ENCODE measurements at places on chromosomes 3 and 15.

- DNase-seq: peak; percentile 85
- H3K36me3 ChIP-seq: no peaks in the 10 kb centered on the region
- H3K27ac ChIP-seq: no peak within 1 kb of the TSS
- no peaks in the 10 kb centered on the region for H3K4me1 ChIP-seq
- H3K4me3 ChIP-seq: no peak within 1 kb of the TSS
These were observed at the start of gene CCR1 for GRCh38 chr3:46208167-46208704. Gene CCR1, minus strand, starts transcription at chr3:46208313. Its CDS starts 4,000 bp downstream, at chr3:46204313.

GRCh38 chr3:171248426-171249111 lies 211.6 kb downstream of the TNIK start:
- no peaks in the 10 kb centered on the region for H3K27me3 ChIP-seq
- no peaks in the 10 kb centered on the region for H3K4me1 ChIP-seq
- no peak for DNase-seq

- no peaks in the 10 kb centered on the region for H3K4me1 ChIP-seq
- no peak overlapping the region for H3K4me3 ChIP-seq
- DNase-seq: no peak
- no peak overlapping the region for H3K27ac ChIP-seq
These were observed 68.8 kb downstream of the CTNNB1 start for GRCh38 chr3:41267975-41268640.

DNA sequence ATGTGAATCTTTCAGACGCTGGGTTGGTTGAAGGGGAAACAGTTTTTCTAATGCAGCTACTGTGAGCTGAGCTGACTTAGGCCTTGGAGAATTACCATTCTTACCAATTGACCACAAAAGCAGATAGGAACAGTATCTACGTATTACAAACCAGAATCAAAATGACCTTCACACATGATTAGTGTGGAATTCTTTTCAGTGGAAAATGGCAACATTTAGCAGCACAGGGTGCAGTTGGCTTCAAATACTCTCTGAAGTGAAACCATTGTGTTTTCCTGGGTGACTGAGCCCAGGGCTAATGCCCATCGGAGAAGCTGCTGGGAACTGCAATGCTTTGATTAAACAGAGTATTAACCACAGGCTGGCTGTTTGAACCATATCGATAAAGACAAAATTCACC lies 40.2 kb upstream of the GOLGA8J start:
- no peaks in the 10 kb centered on the region for H3K27me3 ChIP-seq
- no peaks in the 10 kb centered on the region for H3K36me3 ChIP-seq
- DNase-seq: no peak
- H3K27ac ChIP-seq: no peak overlapping the region
- no peak overlapping the region for H3K4me3 ChIP-seq

GRCh38 chr15:97728791-97729190 lies 231.7 kb upstream of the ARRDC4 start:
- no peaks in the 10 kb centered on the region for H3K27me3 ChIP-seq
- DNase-seq: no peak
- peaks cover 5% of the 10 kb centered on the region for H3K4me1 ChIP-seq

- H3K4me1 ChIP-seq: no peaks in the 10 kb centered on the region
- H3K4me3 ChIP-seq: no peak overlapping the region
- no peak for DNase-seq
These were observed 5.6 kb downstream of the TP53BP1 start for GRCh38 chr15:43487271-43487895.

- DNase-seq: no peak
- no peaks in the 10 kb centered on the region for H3K27me3 ChIP-seq
These were observed 211.7 kb downstream of the ABHD5 start for GRCh38 chr3:43902415-43902814.

- H3K4me1 ChIP-seq: peaks cover 5% of the 10 kb centered on the region
- no peaks in the 10 kb centered on the region for H3K27me3 ChIP-seq
- no peak overlapping the region for H3K4me3 ChIP-seq
- DNase-seq: no peak
These were observed 50.7 kb upstream of the TPRG1 start for GRCh38 chr3:189121092-189121491.

GRCh38 chr3:181755959-181756358 lies 44.2 kb downstream of the SOX2 start:
- DNase-seq: no peak
- H3K27ac ChIP-seq: peak overlapping the region; percentile 86
- H3K4me3 ChIP-seq: no peak overlapping the region
- no peaks in the 10 kb centered on the region for H3K27me3 ChIP-seq
- H3K4me1 ChIP-seq: peaks cover 3% of the 10 kb centered on the region

GRCh38 chr3:15439476-15439875 lies 12.1 kb downstream of the EAF1 start:
- H3K36me3 ChIP-seq: peaks cover 85% of the 10 kb centered on the region
- no peaks in the 10 kb centered on the region for H3K4me1 ChIP-seq
- no peak overlapping the region for H3K4me3 ChIP-seq
- no peak for DNase-seq

- no peak overlapping the region for H3K27ac ChIP-seq
- no peaks in the 10 kb centered on the region for H3K27me3 ChIP-seq
- peaks cover 6% of the 10 kb centered on the region for H3K4me1 ChIP-seq
- no peak overlapping the region for H3K4me3 ChIP-seq
These were observed 782.2 kb upstream of the GOLIM4 start for GRCh38 chr3:168877899-168878298.

- no peak overlapping the region for H3K27ac ChIP-seq
- DNase-seq: no peak
- H3K4me3 ChIP-seq: no peak overlapping the region
- no peaks in the 10 kb centered on the region for H3K36me3 ChIP-seq
- no peaks in the 10 kb centered on the region for H3K27me3 ChIP-seq
These were observed 72.4 kb downstream of the TBC1D2B start for GRCh38 chr15:78004919-78005634.

GRCh38 chr3:121581691-121582090 lies 11.5 kb upstream of the FBXO40 start:
- no peak overlapping the region for H3K27ac ChIP-seq
- H3K4me1 ChIP-seq: no peaks in the 10 kb centered on the region
- H3K4me3 ChIP-seq: no peak overlapping the region
- no peak for DNase-seq

DNA sequence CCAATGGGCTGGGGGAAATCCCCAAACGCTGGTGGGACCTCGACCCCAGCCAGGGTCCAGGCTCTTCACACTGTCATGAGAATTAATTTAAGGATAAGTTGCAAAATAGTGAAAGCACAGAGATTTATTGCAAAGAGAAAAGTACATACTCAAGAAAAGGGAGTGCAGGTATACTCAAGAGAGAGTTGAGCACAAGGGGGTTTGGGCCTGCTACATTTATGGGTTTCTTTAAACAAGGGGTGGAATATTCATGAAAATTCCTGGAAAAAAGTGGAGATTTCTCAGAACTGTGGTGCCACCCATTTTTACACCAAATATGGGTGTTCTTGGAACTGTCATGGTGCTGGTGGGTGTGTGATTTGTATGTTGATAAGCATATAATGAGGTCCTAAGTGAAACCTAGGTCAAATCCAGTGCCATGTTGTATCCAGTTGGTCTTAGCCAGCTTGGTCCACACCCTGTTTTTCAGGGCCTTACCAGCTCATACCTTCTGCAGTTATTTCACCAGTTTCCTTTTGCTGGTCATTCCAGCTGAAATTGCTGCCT lies 32.6 kb upstream of the NEO1 start:
- H3K27ac ChIP-seq: no peak overlapping the region
- peaks cover 4% of the 10 kb centered on the region for H3K4me1 ChIP-seq
- no peaks in the 10 kb centered on the region for H3K27me3 ChIP-seq
- peak; percentile 18 for DNase-seq
- no peak overlapping the region for H3K4me3 ChIP-seq

GRCh38 chr3:194867270-194867983 lies 181.7 kb downstream of the FAM43A start:
- H3K4me3 ChIP-seq: no peak overlapping the region
- H3K27me3 ChIP-seq: no peaks in the 10 kb centered on the region
- no peak overlapping the region for H3K27ac ChIP-seq
- no peak for DNase-seq
- H3K4me1 ChIP-seq: peaks cover 5% of the 10 kb centered on the region

DNA sequence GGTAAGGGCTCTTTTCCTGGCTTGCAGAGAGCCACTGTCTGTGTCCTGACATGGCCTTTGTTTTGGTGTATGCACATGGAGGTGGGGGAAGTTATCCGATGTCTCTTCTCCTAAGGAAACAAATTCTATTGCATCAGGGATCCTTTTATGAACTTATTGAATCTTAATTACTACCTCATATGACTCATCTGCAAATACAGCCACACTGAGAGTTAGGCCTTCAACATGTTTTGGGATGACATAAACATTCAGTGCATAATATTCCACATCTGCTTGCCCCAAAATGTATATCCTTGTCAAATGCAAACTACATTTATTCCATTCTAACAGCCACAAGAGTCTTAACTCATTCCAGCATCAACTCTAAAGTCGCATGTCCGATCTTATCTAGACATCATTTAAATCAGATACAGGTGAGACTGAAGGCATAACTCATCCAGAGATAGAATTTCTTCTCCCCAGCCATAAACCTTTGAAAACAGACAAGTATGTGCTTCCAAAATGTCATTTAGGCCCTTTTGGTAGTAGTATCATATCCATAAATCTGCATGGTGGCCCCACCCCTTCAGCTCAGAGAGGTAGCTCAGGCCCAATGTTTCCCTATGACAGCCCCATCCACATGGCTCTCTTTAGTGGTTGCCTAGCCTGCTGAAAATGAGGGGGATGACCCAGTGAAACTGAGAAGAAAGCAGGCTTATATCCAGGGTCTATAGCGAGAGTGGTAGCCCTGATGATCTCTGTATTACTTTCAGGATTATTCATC lies 289.5 kb upstream of the ALCAM start:
- no peaks in the 10 kb centered on the region for H3K36me3 ChIP-seq
- H3K4me1 ChIP-seq: no peaks in the 10 kb centered on the region
- no peak for DNase-seq
- no peaks in the 10 kb centered on the region for H3K27me3 ChIP-seq
- no peak overlapping the region for H3K4me3 ChIP-seq

- DNase-seq: no peak
- H3K4me1 ChIP-seq: no peaks in the 10 kb centered on the region
- no peak overlapping the region for H3K4me3 ChIP-seq
- H3K27me3 ChIP-seq: no peaks in the 10 kb centered on the region
These were observed 402.1 kb upstream of the SUCLG2 start for GRCh38 chr3:68056556-68056955.

GRCh38 chr3:86147119-86147518 lies 843.8 kb downstream of the VGLL3 start:
- H3K4me1 ChIP-seq: no peaks in the 10 kb centered on the region
- no peaks in the 10 kb centered on the region for H3K27me3 ChIP-seq
- peak; percentile 50 for DNase-seq
- no peaks in the 10 kb centered on the region for H3K36me3 ChIP-seq

Measured in endodermal cell (in vitro differentiated cells).